ENCODE measurements at places on chromosomes 5 and 9.

- no peak for DNase-seq
Measured at GRCh38 chr5:1718669-1719068, 81.0 kb downstream of the MRPL36 start.

DNA sequence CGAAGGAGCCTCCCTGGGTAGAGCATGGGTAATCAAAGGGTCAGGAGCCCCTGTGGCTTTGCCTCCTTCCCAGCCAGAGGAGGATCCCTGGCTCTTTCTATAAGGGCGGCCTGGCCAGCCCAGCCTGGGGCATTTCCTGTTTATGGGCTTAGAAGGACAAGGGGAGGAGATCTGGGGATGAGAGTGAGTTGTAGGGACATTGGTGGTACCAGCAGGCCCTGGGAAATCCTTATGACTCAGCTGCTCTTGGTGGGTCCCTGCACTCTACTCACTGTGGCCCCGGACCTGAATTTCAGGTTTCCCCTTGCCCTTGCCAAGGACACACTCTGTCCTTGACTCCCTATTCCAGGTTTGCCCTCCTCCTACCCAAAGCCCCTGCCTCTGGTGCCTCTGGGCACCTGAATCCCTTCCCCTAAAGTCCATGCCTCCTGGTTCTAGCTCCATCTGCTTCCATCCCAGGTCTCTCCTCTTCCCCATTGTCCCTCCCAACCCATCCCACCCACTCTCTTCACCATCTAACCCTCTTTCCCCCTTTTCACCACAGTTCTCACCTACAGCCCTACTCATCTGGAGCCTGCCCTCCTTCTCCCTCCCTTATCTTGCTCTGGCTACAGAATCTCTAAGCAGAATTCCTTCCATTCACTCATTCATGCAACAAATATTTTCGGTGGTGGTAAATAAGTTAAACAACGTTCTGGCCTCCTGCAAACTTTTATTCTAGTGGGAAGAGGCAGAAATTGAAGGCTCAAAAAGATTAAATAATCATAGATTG lies 34.9 kb downstream of the PCDH1 start:
- no peak for DNase-seq

DNA sequence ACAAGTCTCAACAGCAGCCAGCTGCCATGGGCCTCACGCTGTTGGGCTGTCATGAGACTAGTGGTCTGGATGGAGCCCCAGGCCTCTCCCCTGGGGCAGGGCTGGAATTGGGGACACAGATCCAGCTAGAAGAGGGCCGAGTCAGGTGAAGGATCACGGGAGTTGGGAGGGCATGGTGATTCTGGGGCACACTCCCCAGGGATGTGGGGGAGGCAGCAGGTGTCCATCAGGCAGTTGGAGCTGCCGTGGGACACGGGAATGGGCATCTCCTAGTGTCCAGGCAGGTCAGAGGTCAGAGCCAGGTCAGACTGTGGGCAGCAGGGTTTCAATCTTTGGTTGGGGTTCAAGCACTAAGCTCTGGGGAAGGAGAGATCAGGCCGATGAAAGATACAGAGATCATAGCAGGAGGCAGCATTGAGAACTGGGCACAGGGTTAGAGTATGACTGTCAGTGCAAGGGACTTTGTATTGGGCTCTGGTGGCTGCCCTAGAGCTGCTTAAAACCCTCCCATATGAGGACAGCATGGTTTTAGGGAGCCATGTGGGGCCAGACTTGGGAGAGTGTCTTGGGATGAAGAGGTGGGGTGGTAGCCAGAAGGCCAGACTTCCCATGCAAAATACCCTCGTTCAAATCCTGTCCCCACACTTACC lies 59.2 kb downstream of the ARHGEF37 start:
- no peak for DNase-seq

GRCh38 chr5:74166064-74166463 lies 474.5 kb downstream of the ENC1 start:
- no peak for DNase-seq

- no peak for DNase-seq
Measured at GRCh38 chr5:72556351-72557166, 49.3 kb upstream of the ZNF366 start.

DNA sequence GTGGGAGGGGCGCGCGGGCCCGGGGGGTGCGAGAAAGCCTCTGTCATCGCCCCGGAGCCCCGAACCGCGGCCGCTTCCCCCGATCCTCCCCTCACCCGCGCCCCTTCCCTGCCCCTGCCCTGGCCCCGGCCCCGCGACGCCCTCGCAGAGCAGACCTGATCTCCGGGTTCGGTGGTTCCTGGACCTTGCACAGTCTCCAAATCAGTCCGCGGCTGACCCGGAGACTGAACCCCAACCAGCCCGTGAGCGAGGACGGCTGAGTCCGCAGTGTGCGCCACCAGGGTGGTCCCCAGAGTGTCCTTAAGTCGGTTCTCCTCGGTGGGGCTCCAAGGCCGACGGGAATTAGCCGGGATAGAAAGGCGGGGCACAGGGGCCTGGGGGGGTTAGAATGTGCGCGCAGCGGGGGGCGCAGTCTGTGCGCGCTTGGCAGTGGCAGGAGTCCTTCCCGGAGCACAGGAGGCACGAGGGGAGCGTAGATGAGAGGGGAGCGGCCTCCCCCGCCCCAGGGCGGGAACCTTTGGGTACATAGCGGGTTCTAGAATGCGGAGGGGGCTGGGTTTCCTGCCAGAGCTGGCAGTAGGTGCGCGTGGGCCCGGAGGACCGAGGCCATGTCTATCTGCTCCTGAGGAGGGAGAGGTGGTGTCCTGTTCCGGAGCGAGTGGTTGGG lies 779 bp downstream of the PKN3 start:
- no peak for DNase-seq

- no peak for DNase-seq
Measured at GRCh38 chr5:92981001-92981400, 600.0 kb downstream of the NR2F1-AS1 start.

DNA sequence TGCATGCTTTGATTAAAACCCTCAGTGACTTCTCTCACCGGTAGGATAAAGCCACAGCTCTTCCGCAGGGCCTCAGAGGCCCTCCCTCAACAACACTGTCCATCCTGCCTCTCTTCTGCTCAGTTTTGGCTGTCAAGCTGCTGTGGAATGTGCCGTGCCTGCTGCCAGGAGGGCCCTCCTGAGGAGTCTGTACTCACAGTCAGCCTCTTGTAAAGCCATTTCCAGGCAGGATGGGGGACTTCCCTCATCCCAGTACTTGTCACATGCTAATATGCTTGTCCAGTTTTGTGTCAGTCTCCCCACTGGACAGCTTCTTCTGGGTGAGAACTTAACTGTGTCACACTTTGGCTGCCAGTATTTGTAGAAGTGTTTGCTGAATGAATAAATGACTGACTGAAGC lies 13.9 kb upstream of the DDX41 start:
- DNase-seq = no peak

GRCh38 chr9:75130172-75130571 lies 41.9 kb downstream of the OSTF1 start:
- no peak for DNase-seq

DNA sequence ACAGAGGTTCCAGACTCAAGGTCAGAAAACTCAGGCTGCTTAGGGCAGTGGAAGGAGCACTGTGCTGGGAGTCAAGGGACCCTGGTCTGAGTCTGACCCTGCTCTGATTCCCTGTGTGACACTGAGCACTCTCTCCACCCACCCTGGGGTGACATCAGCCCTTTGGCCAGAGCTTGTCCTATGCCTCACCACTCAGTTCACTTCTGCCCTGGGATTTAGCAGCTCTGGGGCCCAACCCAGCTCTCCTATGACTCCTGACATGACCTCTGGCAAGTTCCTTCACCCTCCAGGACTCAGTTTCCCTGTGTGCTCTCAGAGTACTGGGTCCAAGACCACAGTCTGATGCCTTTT lies 63.9 kb downstream of the FAM114A2 start:
- DNase-seq = no peak

DNA sequence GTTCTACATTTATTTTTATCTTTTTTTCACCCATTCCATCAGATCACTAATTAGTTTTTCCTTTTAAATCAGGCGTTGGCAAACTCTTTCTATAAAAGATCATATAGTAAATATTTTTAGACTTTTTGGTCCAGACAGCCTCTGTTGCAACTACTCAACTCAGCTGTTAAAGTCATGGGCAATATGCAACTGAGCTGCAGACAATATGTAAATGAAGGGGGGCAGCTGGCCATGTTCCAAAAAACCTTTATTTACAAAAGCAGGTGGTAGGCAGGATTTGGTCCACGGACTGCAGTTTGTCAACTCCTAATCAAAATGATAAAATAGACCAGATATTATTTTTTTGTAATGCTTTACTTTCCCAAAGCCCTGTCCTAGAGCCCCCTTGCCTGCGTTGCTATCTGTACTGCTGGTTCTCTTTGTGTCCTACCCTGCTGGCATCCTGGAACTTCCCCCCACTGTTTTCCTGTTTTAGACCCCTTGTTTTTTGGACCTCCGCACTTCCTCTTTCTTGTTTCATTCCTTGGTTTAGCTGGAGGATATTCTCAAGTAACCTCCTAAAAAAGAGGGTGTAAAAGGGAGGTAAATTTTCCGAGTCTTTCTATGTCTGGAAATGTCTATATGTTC lies 24.7 kb upstream of the TNFSF8 start:
- DNase-seq = no peak

GRCh38 chr5:18800293-18801025 lies 1166.2 kb downstream of the TAF11L14 start:
- DNase-seq = no peak

- no peak for DNase-seq
Measured at GRCh38 chr5:37619353-37619752, 220.5 kb downstream of the GDNF start.

GRCh38 chr5:61679562-61679961 lies 347.5 kb downstream of the ZSWIM6 start:
- DNase-seq = no peak

DNA sequence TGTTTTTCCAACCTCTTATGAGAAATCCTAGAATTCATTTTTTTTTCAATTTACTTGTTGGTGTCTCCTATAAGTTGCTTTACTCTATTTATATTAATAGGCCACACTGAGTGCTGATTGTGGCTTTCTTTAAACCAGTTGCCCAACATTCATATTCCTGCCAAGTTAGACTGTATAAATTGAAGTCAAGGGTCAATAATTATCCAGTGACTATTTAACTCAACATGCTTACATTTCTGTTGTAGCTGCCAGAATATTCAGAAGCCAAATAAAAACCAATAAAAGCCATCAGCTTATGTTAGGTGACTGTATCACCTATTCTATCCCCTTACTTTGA lies 169.0 kb downstream of the PTPRD start:
- DNase-seq = no peak

DNA sequence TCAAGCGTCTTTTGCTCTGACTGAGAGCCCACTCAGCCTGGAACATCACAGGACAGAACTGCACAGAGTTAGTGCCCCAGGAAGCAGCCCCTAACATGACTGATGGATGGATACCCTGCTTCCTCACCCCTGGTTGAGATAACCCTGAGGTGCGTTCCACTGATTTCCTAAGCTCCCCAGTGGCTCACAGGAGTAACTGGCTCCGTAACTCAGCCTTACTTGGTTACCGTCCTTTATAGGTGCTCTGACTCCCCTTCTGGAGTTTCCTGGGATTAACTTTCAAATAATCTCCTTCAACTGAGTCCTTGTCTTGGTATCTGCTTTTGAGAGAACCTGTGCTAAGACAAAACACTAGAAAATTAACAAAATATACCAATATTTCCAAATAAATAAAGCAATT lies 449.5 kb downstream of the AGTPBP1 start:
- no peak for DNase-seq

DNA sequence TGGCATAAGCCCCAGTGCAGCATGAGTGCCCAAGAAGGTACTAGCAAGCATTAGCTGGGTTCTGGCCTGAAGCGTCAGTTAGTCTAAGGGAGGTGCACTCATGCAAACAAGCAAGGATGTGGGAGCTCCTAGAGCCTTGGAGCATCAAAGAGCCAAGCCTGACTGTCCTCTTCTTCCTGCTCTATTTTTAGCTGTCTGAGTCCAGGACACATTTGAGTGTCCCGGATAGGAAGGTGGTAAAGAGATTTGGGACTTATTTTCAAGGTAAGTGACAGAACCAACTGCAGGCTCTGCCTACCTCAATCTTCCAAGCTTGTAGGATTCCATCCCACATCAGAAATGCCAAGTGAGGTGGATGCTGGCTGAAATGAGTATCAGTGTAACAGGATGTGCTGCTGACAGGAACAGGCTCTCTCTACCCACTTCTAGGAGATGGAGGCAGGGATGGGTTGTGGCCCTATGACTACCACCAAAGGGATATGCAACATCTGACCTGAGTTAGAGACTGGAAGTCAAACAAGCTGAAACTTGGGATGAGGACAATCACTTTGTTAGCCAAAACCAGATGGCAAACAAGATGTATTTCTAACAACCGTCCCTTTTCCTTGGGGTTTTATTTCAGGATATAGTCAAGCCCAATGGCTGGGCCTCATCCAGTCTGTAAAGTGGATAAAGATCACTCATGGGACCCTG lies 15.1 kb downstream of the MACROH2A1 start:
- no peak for DNase-seq

GRCh38 chr5:66513130-66513529 lies 83.1 kb upstream of the MAST4 start:
- DNase-seq = no peak

DNA sequence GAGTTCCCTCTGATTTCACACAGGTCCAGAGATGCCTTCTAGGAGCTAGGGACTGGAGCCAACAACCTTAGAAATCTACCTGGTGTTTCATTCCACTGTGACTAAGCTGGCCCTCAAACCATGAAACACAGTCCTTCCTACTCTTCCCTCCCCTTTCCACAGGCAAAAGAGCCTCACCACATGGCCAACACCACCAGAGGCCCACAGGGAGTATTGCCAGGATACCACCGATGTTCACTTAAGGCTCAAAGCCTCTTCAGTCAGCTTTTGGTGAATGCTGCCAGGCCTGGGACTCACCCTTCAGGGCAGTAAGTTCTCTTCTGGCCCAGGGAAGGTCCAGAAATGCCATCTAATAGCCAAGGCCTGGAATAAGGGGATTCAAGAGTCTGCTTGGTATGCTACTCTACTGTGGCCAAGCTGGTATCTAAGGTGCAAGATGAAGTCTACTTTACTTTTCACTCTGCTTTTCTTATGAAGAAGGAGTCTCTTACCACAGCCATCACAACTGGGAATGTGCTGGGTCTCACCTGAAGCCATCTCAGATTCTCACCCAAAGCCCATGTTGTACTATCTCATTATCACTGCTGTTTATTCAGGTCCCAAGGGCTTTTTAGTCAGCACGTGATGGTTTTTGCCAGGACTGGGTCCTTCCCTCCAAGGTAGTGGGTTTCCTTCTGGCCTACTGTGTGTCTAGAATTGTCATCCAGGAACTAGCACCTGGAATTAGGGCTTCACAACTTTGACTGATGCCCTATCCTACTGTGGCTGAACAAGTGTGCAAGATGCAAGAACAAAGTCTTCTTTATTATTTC lies 1018.4 kb downstream of the TAF11L14 start:
- DNase-seq = no peak

- no peak for DNase-seq
Measured at GRCh38 chr5:121086671-121087070, 622.6 kb downstream of the PRR16 start.

GRCh38 chr9:35096035-35096849 lies at the start of gene PIGO:
TSS of gene PIGO (minus strand) at chr9:35096591. CDS start at chr9:35095565, 1,026 bp downstream.
- peak; percentile 90 for DNase-seq

GRCh38 chr9:136132512-136133050 lies 13.9 kb upstream of the TMEM250 start:
- no peak for DNase-seq

- DNase-seq = peak; percentile 15
Measured at GRCh38 chr5:145825751-145826180, 9.4 kb downstream of the PRELID2 start.

Data from central memory CD4-positive, alpha-beta T cell (primary cell).